Right ventricle myocardium inferior (tissue), 1 donor: ENCODE measurements at places on chromosomes 6 and 20. TPM values are rescaled to one million over a fixed set of nuclear protein-coding genes. Genes with fewer than 3 reads are reported as not detected.

BMP7 gene
- total RNA-seq = 27.2 TPM

OR2B6 gene
- total RNA-seq = not detected

HLA-DRB1 gene
- total RNA-seq = 32.4 TPM

SRSF12 gene
- 0.24 TPM for total RNA-seq

VARS2 gene
- 18.3 TPM for total RNA-seq

FAM184A gene
- total RNA-seq = 2.4 TPM

TFAP2C gene
- total RNA-seq = 0.22 TPM

MICAL1 gene
- total RNA-seq = 8.3 TPM

TSBP1 gene
- total RNA-seq = not detected

DNA sequence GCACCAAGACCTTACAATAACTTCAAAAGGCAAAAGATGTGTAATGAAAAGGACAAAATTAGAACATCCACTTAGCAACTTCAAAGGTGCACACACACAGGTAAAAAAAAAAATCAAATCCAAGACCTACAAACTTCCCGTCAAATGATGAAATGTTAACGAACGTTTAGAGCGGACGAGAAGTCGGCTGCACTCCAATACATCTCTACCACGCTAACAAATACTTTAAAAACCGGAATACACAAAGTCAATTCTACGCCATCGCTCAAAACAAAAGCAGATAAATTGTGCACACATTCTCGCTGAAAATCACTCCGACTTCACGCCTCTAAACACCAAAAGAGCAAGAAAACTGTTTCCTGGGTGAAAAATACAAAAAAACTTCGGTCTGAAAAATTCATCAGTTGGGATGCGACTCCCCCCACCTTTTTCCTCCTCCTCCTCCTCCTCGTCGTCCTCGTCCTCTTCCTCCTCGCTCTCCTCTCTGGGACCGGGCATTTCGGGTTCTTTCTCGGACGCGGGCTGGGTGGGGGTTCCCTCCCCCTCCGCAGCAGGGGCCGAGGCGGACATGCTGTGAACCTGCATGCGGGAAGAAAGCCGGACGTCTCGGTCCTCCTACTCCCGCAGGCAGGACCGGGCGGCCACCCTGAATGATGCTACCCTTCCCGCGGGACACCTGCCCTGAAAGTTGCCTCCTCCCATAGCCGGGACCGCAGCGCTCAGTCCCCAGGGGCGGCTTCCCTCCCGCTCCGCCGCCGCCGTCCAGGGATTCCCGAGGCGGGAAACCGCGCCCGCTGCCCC, 712 bp downstream of the DEK start:
- peak; percentile 79 for DNase-seq

GRCh38 chr6:7127680-7128079, 19.9 kb downstream of the RREB1 start:
- DNase-seq = no peak

- DNase-seq = no peak
Observed at GRCh38 chr20:59805786-59806577, 127.5 kb downstream of the SYCP2 start.

DNA sequence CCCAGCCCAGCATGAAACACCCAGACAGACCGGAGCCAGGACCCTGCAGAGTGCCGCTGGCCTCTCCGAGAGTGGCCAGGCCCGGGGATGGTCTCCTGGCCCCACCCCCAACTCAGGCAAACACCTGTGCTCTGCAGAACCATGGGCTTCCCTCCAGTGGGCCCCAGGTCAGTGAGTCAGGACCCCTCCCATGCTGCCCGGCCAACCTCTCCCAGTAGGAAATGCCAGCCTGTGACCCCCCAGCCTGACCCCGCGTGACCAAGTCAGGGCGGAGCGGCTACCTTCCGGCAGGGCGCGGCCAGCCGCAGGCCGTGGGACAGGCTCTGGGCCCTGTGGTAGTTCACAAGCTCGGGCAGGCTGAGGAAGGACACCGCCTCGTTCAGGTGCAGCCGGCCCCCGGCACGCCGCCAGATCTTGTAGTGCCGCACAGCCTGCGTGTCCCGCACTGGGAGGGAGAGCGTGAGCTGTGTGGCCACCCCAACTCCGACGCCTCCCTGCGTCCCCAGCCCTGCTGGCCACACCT, 3.2 kb downstream of the PTK6 start:
- peak; percentile 58 for DNase-seq

GRCh38 chr6:21228876-21229460, 364.6 kb upstream of the SOX4 start:
- no peak for DNase-seq

GRCh38 chr6:125117818-125118217, 35.8 kb upstream of the TPD52L1 start:
- no peak for DNase-seq

DNA sequence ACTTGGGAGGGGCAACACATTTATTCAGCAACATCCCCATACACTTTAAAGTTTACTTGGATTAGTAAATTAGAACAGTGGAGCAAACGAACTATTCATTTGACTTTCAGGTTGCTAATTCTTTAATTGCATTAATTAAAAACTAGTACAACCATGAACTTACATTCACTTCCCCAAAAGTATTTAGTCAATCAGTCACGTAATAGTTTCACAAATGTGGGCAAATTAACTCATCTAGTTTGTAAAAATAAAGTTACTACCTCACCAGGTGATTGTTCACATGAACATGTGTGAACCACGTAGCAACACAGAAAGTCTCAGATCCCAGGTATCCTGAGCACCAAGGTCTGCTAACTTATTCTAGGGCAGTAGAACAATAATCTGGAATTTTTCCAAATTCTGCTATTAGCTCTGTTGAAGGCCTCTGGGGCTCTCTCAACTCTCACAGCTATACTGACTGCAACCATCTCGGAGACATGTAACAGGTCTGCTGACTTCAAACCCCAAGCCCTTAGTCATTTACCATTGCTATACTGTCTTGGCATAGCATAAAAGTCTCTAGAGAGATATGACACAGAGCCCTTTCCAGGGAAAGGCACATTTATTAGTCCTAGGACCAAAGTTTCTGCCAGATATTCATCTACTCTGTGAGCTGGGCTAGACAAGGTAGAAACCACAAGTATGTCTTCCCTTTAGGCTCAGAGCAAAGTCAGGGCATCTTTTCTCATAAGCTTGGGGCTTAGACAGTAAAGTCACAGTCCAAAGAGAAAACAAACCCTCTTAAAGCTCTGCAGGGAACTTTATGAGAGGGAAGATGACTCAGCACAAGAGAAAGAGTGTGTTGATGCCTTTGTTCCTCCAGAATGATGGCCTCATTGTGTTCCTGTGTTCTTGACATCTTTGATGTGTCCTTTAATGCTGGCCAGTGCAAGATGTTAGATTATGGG, 50.9 kb upstream of the CCDC28A start:
- no peak for DNase-seq

- DNase-seq = no peak
Observed at GRCh38 chr6:42819803-42820511, 38.1 kb downstream of the BICRAL start.

DNA sequence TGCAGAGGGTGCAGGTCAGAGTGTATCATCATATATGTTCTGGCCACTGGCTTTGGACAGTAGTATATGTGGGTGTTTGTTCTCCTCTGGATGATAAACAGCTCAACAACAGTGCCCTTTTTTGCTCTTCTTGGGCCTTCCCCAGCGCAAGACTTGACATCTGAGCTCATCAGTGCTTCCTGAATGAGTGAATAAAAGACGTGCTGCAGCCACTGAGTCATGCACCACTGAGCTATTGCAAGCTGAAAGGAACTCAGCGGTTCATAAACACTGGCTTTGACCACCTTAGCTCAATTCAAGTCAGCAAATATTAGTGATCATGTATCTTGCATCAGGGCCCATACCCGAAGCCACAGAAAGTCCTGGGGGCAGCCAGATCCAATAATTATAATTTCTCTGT, 105.3 kb upstream of the KCNG1 start:
- no peak for DNase-seq
